Osteoblast (primary cell): ENCODE measurements at places on chromosomes 1 and 21. TPM values are rescaled to one million over a fixed set of nuclear protein-coding genes. Genes with fewer than 3 reads are reported as not detected.

The MATN1 gene
- total RNA-seq, result under 0.01 TPM in 1 of 2 replicates, not detected in the other

The LIN28A gene
- not detected in 2 replicates for total RNA-seq

The MYOG gene
- not detected in 2 replicates for total RNA-seq

The TDRD10 gene
- not detected in 2 replicates for total RNA-seq

The RHBDL2 gene
- total RNA-seq, result 0.59 and 0.72 TPM in 2 replicates

The EXTL2 gene
- total RNA-seq, result 36.2 and 42.1 TPM in 2 replicates

The TTLL10 gene
- not detected in 2 replicates for total RNA-seq

The AMY2B gene
- total RNA-seq, result 6.2 and 6.8 TPM in 2 replicates

The ALX3 gene
- total RNA-seq, result not detected in 2 replicates

The ETV3L gene
- total RNA-seq, result not detected in 2 replicates
